ENCODE measurements at places on chromosomes 5 and 9. TPM values are rescaled to one million over a fixed set of nuclear protein-coding genes. Genes with fewer than 3 reads are reported as not detected.

DNA sequence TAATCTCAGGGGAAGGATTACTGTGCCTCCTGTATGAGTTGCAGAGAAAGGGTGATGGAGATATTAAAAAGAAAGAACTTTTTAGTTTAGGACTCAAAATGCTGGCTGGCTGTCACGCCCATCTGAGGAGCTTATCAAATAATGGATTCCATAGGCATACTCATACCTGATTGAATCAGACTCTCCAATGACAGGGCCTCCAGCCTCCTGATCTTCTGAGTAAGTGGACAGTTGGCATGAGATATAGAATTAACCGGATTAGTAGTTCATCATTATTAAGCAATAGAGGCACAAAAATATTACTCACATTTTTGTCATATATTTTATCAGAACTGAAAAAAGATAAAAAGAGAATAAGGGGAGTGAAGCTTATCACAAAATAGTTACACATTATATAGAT is 157.0 kb upstream of the RASA1 start:
- DNase-seq, result no peak

Gene ZNG1F
- total RNA-seq, result 5.3 TPM

Gene GHR
- 11.4 TPM for total RNA-seq

Gene ADRA1B
- total RNA-seq, result 4.2 TPM

DNA sequence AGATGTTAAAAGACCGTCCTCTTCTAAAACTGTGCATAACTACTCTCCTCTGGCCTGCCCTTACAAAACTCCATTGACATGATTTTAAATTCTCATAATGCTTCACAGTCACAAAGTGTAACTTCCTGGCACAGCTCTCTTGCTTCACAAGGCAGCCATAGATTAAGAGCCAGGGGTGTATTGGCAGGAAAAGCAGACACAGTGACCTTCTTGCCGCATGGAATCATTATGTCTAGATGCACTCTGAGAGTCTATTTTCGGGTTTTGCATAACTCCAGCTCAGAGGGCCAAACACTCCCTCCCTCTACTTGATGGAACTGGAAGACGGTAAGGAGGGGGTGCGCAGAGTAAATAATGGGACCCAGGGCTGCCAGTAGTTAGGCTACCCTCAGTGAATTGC is 110.1 kb downstream of the MARCHF3 start:
- DNase-seq, result no peak
